Stimulated activated CD4-positive, alpha-beta T cell treated with anti-CD3 and anti-CD28 coated beads, Interleukin-15, amount 100 ng/mL, for 1 hour (primary cell): ENCODE measurements at places on chromosomes 7 and 10.
A peak's percentile ranks its signal among the peaks of the same experiment; 100 is the strongest.

GRCh38 chr7:5359344-5359743, 64.3 kb downstream of the TNRC18 start:
- DNase-seq, result no peak

GRCh38 chr10:97075961-97076525, 109.7 kb downstream of the SLIT1 start:
- no peak for DNase-seq

- peak; percentile 20 for DNase-seq
These were observed 40.4 kb downstream of the PROSER2 start for GRCh38 chr10:11863353-11864109.

DNA sequence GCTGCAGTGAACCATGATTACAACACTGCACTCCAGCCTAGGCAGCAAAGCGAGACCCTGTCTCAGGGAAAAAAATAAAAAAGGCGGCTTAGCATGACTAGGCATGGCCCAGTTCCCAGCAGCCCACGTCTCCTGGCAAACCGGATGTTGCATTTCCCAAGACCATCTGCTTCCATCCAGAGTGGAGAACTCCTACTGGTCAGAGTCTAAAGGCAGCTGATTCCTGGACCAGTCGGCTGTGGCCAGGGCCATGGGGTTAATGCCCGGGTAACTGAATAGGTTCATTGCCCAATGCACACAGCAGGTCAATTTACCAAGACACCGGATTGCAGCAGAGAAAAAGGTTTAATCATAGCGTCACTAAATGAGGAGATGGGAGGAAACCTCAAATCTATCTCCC, 133.1 kb downstream of the MYL10 start:
- DNase-seq, result no peak

GRCh38 chr7:71334541-71334940, 202.6 kb downstream of the GALNT17 start:
- DNase-seq, result no peak

DNA sequence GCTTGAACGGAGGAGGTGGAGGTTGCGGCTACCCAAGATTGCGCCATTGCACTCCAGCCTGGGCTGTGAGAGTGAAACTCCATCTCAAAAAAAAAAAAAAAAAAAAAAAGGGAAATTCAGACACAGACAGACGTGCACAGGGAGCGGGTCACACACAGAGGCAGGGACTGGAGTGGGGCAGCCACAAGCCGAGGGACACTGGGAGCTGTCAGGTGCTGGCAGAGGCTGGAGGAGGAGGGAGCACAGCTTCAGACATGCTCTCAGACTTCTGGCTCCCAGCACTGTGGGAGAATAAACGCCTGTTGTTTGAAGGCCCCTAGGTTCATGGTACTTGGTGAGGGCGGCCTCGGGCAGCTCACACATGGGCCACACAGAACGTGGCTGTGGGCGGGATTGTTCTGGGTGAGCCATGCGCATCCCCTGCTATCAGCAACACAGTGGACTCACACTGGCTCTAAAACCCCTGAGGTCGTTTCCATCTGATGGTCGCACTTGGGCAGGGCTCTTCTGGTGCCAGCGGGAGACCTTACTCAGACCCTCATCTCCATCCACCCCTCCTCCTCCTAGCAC, 375.9 kb downstream of the DNAJB6 start:
- no peak for DNase-seq

DNA sequence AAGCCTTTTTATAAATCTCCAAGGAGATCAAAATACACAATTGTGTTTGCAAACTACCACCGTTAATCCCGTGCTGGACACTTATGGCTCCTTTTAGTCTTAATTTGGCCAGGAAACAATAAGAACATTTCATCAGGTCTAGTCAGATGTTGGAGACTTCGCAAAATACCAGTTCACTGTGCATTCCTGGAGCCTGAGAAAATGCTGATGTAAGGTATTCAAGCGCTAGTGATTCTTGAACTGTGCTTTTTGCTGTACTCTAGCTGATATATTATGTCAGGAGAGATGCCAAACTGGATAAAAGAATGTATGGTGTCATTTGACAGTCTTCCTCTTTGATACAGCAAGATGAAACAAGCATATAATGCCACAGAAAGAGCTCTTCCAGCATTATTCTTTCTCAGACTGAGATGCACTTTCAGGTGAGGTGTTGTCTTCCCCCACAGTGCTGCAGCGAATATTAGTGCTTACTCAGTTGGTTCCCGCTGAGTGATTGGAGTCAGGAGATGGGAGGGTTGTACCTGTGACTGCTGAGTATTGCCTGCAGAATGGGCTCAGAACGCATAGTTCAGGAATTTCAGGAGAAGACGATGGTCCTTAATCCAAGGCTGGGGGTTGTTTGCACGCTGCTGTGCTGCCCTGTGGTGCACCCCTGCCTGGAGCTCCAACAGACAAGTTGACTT, 59.2 kb downstream of the OGDH start:
- no peak for DNase-seq

GRCh38 chr10:119973281-119973680, 80.8 kb downstream of the SEC23IP start:
- no peak for DNase-seq

DNA sequence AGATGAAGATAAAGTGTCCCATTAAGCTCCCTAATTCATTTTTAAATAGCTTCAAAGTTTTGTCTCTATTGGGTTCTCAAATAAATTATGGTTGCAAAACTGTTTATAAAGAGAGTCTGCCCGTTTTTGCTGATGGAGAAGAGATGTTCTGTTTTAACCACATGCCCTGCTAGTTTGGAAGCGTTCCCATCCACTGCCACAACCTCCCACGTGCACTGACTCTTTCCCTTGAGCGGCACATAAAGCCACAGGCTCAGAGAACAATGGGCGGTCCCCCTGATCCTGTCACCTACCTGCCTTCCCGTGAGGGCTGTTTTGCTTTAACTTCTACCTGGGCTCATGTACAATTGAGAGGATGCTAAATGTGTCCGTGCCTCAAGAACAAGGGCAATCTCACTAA, 65.5 kb downstream of the CPVL start:
- no peak for DNase-seq

DNA sequence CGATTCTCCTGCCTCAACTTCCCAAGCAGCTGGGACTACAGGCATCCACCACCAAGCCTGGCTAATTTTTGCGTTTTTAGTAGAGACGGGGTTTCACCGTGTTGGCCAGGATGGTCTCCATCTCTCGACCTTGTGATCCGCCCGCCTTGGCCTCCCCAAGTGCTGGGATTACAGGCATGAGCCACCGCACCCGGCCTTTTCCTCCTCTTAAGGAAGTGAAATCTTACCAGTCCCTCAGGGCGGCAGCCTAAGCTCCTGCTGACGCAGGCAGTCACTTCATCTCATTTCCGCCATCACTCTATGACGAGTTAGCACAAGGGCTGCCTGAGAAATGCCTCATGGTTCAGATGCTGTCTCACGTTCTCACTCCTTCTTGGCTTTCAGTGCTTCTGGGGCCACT, 246.0 kb upstream of the SHH start:
- DNase-seq, result no peak

DNA sequence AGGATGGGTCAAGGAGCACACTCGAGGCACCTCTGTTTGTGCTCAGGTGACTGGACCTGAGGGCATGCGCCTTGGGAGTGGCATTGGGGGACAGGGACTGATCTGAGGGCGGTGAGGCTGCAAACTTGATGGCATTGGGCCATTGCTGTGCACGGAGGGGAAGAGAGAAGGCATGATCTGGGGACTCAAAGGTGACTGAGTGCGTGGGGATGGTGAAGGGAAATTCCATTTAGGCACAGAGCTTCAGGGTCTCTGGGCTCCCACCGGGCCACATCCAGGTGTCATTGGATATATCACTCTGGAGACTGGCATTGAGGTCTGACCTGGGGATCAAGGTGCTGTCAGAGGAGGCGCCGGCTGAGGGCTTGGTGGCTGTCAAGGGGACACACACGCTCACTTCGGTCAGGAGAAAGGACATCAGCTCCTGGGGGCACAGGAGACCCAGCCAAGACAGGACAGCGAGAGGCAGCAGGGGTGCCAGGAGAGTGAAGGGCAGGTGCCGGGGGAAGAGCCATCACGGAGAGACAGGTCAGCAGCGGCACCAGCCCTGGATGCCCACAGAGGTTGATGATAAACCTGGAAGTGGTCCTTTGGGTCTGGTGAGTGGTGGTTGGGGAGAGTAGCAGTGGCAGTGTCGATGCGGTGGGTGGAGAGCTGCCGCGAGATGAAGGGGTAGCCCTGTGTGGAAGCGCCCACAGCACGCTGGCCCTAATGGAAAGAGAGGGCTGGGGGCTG, 5.5 kb downstream of the ADCK2 start:
- no peak for DNase-seq

DNA sequence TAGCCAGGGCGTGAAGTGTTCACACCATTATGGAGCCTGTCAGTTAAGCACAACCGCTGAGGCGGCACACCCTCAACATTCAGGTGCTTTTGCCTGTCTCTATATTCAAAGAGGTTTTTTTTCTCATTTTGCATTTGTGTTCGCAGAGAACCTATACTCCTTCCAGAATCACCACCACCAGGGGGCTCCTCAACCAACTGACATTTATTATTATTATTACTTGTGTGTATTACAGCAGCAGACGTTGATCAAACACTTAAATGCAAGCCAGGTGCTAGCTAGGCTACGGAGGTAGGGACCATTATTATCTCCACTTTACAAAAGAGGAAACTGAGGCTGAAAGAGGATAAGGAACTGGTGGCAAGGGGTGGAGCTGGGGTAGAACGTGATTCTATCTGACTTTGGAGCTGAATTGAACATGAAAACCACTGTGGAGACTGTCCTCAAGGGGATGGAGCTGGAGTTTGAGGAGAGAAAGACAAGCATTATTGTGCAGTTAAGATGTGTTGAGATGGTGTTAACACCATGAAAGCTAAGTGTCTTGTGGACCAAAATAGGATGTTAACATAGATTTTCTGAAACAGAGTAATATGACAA, 133.8 kb upstream of the PLXNA4 start:
- no peak for DNase-seq

DNA sequence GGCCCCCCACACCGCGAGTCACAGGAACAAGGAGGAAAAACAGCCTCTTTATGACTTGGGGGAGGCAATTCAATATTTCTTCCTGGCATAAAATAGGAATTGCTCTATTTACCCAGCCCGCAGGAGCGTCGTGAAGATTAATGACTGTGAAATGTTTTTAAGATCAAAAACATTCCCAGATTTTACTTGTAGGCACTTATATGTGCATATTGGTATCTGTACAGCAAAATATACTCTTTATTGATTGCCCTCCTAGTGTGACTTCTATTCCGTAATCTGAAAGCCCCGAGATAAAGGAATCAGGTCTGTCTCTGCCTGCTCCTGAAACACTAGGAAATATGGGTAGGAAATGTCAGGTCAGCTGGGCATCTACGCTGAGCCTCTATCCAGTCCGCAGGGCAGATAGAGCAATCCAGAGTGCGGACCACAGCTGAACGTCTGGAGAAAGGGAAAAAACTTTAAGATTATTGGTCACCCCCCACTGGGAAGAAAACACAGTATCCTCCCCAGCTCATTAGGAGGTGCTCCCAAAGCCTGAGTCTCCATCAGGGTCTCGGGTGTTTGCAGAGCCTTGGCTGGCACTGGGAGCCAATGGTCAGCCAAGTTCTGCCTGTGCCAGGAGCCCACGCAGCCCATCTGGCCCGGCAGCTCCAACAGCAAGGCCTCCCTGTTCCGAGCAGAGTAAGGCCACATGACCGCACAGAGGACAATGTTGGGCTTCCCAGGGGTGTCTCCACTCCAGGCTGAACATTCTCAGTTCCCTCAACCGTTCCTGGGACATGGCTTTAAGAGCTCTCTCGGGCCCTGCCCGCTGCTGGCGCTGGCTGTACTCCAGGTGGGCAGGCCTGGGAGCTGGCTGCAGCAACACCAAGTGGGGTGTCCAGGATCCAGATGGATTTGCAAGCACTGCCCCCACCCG, 7.7 kb downstream of the CTBP2 start:
- DNase-seq, result no peak

DNA sequence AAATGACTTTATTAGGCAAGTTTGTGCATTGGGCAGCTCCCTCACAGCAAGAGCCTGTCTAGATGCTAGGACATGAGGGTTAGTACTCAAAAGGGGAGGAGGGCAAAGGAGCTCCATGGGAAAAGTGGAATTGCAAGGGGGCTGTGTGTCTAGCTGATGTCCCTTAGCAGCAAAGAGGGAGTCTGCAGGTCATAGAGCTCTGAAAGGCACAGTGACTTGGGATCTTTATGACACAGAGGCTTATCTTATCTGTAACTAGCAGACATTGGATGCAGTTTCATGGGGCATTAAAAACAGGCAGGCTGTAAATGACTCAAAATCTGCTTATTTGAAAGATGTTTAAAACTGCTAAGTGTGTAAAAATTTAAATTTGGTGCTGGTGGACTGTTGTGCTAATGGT, 556.2 kb upstream of the FZD8 start:
- DNase-seq, result no peak

DNA sequence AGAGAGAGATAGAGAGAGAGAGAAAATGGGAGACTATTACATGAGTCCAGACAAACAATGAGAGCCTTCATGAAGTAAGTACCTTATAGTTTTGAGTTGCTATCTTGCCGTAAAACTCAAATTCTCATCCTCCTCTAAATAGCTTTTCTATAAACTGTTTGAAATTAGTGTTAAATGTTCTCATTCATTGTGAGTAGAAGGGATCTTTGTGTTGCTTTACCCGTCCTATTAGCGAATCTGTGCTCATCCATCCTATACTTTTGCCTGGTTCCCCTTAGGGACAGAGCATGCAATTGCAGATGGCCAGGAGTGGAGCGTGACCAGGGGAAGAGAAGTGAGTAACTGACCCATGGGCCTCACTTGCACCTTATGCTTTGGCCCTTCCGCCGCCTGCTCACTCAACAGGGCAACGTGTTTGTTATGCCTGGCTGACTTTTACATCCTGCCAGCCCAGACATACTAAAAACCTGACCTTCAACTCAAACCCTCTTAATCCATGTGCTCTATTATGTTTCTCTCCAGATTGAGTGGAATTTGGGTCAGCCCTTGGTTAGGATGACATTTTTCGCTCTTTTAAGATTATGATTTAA, 244.2 kb upstream of the YAE1 start:
- DNase-seq, result no peak

- DNase-seq, result no peak
These were observed 1.2 kb downstream of the SCIN start for GRCh38 chr7:12571691-12572090.

DNA sequence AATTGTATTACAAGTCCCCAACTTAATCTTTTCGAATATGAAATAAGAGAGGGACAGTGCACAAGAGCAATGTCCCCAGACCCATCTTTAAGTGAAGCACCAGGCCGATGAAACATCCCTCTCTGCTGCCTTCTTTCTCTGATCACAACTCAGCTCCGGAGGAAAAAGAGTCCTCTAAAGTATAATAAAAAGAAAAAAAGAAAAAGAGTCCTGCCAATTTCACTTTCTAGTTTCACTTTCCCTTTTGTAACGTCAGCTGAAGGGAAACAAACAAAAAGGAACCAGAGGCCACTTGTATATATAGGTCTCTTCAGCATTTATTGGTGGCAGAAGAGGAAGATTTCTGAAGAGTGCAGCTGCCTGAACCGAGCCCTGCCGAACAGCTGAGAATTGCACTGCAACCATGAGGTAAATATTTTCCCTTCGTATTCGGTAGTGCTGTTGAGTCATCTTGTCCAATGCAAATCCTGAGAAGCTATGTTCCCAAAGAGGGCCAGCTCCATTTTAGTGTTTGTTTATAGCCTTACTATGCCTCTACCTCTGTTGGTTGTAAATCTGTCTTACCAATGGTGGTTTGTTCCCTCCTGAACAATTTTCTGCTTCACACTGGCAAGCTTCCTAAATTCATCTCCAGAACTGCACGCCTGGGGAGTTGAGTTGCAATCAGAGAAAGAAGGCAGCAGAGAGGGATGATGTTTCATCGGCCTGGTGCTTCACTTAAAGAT, at the start of gene IFIT2:
TSS of gene IFIT2 (plus strand) at position 326 of the 725 bp plus-strand sequence. CDS start at position 404, 78 bp downstream.
- no peak for DNase-seq
